ENCODE measurements at places on chromosomes 6 and 20. TPM values are rescaled to one million over a fixed set of nuclear protein-coding genes. Genes with fewer than 3 reads are reported as not detected.

The MUCL3 gene
- 2.4 TPM for total RNA-seq

The MTFR2 gene
- total RNA-seq = 4.3 TPM

The CFB gene
- total RNA-seq = 34.7 TPM

The CLPSL2 gene
- not detected for total RNA-seq

All from umbilical cord (tissue), 2 donors.